ENCODE measurements at places on chromosomes 4 and X.
A peak's percentile ranks its signal among the peaks of the same experiment; 100 is the strongest.

- DNase-seq, result no peak
These were observed 64.9 kb upstream of the NPY2R start for GRCh38 chr4:155143512-155143911.

- no peak for DNase-seq
These were observed 110.6 kb downstream of the SH3KBP1 start for GRCh38 chrX:19776753-19777152.

DNA sequence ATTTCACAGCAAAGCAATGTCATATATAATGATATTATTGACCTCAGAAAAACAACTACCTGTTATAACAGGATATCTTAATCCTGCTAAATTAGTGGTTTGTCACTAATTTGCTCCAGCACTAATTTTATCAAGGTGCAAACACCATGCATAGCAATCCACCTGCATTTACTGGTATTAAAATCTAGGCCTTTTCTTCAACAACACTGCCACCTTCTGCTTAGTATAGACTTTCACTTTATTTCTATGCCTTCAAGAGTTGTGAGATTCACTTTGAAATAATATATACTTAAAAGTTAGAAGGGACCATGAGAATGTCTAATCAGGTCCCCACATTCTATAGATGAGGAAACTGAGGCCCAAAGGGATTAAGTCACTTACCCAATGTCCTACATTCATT lies 82.1 kb upstream of the IQCM start:
- DNase-seq, result no peak

- no peak for DNase-seq
These were observed 16.6 kb downstream of the S100G start for GRCh38 chrX:16666541-16666940.

- no peak for DNase-seq
These were observed 136.5 kb downstream of the CEP135 start for GRCh38 chr4:56085275-56085674.

- DNase-seq, result no peak
These were observed 935.2 kb downstream of the PCDH7 start for GRCh38 chr4:31655328-31655727.

DNA sequence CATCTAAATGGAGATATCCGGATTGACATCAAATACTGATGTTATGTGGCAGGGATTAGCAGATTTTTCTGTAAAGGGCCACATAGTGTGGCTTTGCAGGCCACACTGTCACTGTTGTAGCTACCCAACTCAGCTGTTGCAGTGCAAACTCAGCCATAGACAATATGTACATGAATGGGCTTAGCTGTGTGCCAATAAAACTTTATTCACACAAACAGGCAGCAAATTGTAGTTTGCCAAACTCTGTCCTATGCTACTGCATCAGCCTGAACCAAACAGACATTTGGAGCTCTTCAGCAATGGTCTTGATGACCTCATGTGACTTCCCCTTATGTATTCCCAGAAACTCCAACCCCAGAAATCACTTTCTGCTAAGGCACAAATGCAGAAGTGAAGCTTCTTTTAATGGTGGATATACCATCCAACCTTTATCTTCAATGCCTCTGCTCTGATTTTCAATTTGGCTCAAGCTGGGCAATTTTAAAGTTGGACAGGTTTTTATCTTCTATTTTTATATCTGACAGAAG lies 18.4 kb upstream of the TRPC5OS start:
- DNase-seq, result no peak

DNA sequence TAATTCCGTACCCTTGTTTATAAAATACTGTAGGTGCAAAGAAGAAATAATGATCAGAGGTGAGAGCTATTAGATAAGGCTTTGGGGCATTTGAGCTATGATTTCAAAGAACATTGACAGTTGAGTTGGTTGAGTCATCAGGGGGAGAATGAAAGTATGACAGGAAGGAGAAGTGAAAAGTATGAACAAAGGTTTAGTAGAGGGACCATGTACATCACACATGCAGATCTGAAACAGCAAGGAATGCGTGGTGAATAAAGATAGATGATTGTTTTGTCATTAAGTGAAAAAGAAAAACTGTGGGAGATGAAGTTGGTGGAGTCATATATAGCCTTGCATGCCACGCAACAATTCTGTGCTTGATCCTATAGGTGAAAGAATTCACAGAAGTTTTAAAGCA lies 163.1 kb downstream of the ARAP2 start:
- DNase-seq, result no peak

DNA sequence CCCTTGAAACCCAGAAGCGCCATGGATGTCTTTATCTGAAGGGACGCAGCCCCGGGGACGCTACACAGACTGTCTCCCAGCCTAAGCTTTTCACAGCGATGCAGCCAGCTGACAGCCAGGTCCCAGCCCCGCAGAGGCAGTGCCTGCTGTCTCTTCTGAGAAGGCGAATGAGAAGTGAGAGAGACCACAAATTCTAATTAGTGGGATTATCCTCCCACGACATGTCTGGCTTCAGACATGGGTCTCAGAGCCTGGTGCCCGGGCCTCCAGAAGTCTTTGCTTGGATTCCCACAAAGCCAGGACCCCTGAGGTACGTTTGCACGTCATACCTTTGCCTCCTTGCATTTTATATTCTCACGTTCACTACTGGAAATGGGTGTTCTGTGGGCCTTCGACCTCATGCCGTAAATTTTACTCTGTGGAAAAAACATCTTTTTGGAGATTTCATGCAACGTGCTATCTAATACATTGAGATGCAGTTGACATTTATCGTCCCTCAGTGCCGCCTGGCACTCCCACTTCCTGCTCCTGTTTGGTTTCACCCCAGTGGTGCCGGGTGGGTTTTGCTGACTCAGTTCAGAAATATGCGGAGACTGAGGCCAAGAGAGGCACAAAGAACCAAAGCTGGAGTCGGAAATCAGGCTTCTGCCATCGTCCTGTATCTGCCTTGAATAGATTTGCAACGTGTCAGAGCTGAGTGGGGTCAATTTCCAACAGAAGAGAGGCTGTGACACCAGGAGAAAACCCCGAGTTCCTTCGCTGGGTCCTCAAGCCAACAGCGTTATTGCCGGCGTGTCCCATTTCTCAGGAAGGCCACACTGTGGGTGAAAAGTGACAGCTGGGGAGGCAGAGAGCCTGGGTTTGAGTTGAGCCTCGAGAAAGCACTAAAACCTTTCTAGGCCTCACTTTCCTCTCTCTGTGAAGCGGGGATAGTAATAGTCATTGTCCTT lies 114.4 kb downstream of the STK32B start:
- DNase-seq, result no peak

- DNase-seq, result no peak
These were observed 142.8 kb downstream of the HS6ST2 start for GRCh38 chrX:132815643-132816042.

GRCh38 chr4:153936121-153936520 lies 147.2 kb upstream of the SFRP2 start:
- DNase-seq, result no peak

DNA sequence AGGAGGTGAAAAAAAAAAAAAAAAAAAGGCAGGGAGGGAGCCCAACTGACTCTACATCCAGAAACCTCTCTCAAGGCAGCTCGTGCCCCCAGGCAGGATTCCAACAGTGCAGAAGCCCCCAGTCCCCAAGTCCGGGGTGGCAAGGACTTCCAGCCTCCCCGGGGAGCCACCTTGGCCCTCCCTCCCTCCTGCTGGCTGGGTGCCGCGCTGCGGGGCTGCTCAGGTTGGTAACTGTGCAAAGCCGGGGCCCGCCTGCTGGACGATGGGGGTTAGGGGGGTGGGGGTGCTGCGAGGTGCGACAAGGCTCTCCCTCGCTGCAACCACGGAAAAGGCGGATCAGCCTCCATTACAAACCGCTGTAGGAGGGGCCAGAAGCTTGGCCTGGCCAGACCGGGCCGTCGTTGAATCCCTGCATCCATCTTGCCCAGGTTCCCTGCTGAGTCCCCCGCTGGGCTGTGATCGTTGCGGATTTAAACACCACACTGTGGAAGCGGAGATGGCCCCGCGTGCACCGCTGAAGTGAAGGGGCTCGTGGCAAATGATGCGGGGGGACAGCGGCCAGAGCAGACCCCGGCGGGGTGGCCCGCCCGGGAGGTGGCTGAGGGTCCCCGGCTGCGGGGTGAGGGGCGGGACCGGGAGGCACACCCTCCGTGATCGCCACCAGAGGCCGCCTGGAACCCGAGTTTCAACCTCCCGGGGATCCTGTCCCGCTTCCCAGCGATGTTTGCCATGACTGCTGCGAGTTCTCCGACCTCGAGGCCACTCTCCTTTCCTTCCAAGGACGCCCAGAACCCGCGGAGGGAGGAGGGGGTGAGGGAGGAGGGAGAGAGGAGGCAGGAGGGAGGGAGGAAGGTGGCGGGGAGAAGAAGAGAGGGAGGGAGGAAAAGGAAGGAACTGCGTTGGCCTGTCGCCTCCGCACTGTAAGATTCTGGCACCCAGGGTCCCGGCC lies 58.0 kb upstream of the DDX3X start:
- DNase-seq, result no peak

DNA sequence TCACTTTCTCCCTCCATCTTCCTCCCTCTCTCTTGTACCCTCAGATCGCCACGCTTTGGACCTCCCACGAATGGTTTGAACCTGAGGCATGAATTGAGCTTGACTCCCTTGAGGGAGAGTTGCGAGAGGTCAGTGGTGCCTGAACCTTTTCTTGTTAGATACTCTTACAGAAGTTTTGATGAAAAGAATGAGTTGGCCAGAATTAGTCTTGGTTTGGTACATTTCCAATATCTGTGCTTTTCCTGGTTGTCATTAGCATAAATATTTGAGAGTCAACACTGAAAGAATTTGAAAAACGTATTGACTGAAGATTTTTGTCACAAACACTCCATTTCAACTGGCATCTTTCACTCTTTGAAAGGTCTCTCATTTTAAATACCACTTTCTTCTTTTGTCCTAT lies 510.6 kb upstream of the DIPK2B start:
- no peak for DNase-seq

GRCh38 chrX:154431341-154431740 lies 2.9 kb downstream of the ATP6AP1 start:
- DNase-seq, result no peak

GRCh38 chr4:167616476-167616875 lies 382.2 kb upstream of the SPOCK3 start:
- no peak for DNase-seq

- no peak for DNase-seq
These were observed 34.5 kb upstream of the MAP3K15 start for GRCh38 chrX:19549838-19550237.

DNA sequence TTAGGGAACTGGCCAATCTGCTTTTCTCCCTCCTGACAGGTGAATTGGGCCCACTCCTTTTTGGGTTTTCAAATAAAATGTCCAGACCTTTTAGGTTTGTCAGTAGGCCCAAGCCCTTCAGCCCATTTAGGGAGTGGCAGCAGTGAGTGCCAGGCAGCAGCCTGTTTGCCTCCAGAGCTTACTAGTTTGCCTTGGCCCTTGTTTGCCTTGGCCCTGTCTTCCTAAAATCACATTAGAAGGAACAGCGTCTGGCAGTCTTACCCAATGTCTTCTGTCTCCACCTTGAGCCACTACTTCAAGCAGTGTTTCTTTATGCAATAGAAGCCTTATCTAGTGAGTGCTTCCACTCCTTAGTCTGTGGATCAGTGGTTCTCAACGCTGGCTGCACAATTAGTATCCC lies 117.1 kb downstream of the TMEM164 start:
- DNase-seq, result no peak

- no peak for DNase-seq
These were observed 5.1 kb upstream of the CXCL8 start for GRCh38 chr4:73735231-73735630.

DNA sequence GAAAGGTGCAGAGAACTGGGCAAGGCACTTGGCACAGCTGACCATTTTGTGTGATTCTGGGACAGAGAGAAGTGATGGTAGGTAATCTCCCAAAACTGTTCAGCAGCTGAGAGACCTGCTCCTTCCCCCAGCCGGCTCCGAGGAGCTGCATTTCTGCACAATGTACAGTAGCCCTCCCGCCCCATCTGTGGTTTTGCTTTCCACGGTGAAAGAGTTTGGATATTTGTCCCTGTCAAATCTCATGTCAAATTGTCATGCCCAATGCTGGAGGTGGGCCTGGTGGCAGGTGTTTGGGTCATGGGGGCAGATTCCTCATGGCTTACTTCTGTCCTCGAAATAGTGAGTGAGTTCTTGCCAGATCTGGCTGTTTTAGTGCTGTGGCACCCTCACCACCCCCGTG lies 90.5 kb upstream of the CD99 start:
- no peak for DNase-seq

- no peak for DNase-seq
These were observed 9.1 kb downstream of the ELF2 start for GRCh38 chr4:139167774-139168444.

DNA sequence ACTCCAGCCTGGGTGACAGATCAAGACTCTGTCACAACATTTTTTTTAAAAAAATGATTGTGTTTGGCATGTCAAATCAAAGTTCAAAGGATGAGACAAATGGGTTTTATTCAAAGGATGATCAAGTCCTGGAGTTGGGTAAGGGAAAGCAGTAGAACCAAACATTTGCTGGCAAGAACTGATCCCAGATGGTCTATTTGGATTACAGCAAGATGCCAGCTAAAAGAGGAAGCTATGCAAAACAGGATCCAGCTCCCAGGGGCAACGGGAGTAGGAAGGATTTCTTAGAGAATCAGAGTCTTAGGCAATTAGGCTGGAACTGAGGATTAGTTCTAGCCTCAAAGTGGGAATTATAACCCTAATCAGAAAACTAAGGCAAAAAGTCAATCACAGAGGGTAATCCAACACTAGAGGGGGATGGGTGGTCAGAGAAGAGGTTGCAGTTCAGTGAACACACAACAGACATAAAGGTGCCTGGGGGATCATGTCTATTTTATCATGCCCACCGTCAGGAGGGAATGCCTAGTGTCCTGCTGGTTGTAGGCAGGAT lies 133.0 kb upstream of the PLS3 start:
- no peak for DNase-seq

- DNase-seq, result peak; percentile 57
These were observed 966 bp downstream of the CCNG2 start for GRCh38 chr4:77157859-77158486.

GRCh38 chr4:79042079-79042674 lies 102.9 kb upstream of the PAQR3 start:
- no peak for DNase-seq
